ENCODE measurements at places on chromosomes 2 and 18.

DNA sequence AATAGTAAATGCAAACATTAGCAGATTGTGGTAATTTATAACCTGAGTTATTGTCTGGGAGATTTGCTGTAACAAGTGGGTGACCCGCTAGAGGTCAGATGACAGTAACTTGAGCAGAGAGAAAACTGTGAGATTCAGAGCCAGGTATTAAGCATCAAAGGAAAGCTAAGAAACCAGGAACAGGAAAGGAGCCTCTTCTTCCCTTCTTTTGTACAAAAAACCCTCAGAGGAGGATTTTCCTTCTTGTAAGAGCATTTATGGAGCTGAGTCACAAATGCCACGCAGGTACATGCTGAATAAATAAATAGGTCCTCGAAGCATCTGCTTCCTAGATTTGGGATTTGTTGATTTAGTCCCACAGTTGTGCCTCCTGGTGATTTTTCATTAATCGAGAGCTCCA is 146.5 kb downstream of the SH3BP4 start:
- no peak for DNase-seq

GRCh38 chr18:52572036-52573000 is 232.3 kb downstream of the DCC start:
- no peak for DNase-seq

DNA sequence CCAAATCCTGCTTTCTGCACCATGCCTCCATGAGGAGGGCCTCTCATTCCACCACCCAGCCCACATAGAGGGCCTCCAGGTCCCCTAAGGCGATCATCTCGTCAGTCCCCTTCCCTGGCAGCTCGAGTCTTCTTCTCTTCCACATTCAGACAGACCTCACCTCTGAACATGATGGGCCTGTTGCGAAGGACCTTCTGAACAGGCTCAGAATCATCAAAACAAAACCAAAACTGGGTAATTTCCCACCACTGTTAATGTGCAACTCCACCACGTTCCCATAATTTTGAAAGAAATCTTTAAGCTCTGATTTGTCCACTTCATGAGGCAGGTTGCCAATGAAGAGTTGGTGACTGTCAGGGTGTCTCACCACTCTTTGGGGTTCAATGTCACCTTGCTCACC is 20.4 kb downstream of the ZRANB3 start:
- no peak for DNase-seq

GRCh38 chr2:97717613-97717995 is 4.2 kb downstream of the ZAP70 start:
- DNase-seq = no peak

DNA sequence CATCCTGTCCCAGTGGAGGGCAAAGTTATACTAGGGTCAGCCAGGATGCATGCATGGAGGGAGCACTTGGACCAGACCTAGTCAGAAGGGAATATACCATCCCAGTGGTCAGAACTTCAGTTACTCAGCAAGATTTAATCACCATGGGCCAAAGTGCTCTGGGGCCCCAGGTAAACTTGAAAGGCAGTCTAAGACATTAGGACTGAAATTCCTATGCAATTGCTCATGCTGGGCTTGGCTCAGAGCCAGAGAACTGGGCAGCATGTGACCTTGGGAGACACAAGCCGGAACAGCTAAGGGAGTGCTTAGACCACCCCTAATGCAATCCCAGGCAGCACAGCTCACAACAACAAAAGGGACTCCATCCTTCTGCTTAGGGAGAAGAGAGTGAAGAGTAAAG is 401.3 kb downstream of the KCNJ3 start:
- DNase-seq = peak; percentile 1

GRCh38 chr2:80530442-80531064 is 226.0 kb upstream of the LRRTM1 start:
- no peak for DNase-seq

DNA sequence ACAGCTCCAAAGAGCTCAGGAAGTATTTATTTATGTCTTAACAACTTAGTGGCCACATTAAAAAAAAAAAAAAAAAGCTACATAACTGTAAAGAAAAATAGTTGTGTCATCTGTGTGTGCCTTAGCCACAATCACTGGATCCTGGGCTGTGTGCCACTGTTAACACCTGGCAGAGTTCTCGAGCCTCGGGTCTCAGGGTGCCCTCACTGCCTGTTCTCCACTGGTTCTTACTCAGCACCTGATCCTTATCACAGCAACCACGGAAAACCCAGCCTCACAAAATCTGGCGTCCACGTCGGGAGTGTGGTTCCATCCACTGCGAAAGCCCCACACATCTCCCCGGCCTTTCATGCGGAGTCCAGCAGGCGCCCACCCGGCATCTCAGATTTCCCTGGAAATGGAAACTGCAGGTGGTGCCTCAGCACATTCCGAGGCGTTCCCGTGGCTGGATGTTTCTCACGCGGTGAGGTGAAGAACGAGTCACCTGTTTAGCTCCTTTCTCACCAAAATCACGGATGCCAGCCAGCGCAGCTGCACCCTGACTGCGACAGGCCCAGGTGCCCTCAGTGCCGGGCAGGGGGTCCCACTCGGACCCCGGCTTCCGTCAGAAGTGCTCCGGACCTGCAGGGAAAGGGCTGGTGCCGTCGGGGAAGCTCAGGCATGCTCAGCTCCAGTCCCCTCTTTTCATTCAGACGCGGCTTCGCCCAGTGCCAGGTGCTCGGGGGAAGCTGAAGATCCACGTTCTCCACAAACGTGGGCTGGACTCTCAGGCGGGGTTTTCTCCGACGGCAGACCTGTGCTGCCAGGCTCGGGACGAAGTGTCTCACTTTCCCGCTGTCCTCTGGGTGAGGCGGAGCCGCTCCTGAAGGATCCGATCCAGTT is 198.7 kb upstream of the SALL3 start:
- no peak for DNase-seq

DNA sequence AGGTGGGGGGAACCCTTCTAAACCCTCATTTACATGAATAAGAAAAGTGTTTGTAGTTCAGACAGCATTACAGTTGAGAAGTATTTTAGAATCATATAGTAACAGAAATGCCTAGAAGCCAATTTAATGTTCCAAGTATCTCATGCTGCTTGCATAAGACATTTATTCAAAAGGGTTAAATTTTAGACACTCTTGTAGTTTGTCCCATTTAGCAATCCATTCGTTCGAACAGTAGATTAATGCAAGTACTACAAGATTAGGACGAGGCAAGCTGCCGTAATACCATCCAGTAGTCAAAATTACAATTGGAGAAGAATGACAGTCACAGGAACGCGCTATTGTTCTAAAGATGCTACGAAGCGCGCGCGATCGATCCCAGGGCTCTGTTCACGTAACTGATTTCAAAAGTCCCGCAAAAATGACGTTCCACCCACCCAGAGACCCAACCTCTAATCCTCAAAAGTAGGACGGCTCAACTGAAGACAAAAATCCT is 1.2 kb downstream of the TMEM237 start:
- DNase-seq = no peak

- DNase-seq = peak; percentile 76
Observed at GRCh38 chr2:229980431-229981184, 58.3 kb downstream of the FBXO36 start.

GRCh38 chr2:45892425-45892745 is 240.9 kb downstream of the PRKCE start:
- no peak for DNase-seq

DNA sequence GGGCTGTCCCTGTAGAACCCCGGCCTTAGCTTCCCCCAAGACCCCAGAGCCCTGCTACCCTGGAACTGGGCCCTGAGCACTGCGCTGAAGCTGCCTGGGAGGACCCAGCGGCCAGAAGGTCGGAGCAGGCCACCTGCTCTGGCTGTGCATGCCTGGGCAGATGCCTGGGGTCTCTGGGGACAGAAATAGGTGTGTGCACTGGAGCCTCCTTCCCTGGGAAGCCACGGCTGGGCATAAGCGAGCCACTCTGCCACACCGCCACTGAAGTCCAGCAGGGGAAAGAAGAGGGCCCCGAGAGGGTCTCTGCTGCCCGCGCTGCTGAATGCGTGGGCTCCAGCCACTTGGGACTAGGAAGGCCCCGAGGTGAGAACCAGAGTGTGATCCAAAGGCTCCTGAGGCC is 6.7 kb downstream of the GBX2 start:
- DNase-seq = no peak

DNA sequence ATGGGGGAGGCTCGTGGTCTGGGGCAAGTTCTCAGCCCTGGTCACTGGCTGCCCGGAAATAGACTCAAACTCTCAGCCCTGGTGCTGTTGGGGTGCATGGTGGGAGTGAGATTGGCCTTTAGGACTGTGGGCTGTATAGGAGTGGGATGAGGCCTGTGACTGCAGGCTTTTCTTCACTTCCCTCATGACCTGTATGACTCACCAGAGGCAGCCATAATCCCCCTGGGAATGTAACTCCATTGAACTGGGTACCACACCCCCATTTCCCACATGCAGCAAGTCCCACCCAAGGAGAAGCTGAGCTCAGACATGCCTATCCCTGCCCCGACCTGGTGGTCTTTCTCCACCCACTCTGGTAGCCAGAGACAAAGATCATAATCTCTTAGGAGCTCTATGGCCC is 177.7 kb upstream of the OSR1 start:
- DNase-seq = peak; percentile 35

DNA sequence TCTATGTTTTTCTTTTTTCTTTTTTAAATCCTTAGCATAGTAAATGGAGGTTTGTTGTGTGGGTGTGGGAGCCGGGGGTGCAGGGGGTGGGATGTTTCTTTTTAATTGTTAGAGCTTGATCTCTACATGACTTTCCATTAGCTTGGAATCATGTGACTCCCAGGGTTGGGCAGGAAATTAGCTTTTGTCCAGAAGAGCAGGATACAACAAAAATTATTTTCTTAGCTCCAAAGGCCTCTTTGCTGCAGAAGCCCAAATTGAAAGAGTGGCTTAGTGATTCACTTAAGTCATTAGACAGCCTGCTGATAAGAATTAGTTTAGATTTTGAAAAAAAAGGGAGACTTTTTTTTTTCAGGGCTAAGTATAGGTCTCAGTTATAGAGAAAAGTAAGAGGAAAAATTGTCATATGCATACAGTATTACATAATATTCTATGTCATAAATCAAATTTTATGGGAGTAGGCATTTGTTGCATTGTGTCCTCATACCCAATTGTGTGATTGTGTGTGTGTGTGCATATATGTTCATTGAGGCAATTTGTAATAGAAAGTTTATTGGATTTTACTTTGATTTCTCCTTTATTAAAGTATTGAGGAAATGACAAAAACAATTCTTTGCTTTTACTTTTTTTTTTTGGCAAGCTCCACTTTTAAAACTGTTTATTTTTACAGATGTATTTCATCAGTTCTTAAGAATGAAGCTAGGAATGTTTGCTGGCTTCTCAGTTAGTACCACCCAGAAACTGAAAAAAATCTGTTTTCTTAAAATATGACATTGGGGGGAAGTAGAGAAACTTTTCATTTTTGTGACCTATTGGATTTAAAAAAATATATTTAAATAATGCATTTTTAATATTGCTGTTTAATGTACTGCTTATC is 47.4 kb downstream of the TSPYL6 start:
- DNase-seq = peak; percentile 9

GRCh38 chr18:10353791-10354190 is 100.6 kb upstream of the APCDD1 start:
- DNase-seq = peak; percentile 9

DNA sequence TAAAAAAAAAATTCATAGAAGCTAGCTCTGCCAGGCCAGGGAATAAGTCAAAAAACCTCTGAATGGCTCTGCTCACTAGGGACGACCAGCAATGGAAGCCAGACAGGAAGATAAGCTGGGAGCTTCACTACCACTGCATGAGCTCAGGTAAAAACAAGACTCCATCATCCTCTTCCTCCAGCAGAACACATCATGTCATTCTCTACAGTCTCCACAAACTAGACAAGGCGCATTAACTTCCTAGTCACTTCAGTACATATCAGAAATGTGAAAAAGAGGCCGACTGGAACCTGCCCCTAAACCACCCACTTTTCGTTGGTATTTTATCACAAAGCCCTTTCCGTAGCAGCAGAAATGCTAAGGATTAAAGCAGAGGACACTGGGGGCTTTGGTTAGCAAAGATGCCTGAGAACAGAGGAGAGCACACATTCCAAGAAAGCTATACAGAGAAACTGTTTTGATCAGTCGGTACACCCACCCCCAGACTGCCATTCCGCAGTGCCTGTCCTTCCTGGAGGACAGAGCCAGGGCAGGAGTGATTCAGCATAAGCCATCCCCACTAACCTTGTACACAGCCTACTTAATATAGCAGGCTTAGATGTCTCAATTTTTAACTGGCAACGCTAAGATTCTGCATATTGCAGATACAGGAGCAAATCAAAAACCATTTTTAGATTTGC is 53.4 kb downstream of the AAK1 start:
- peak; percentile 9 for DNase-seq

DNA sequence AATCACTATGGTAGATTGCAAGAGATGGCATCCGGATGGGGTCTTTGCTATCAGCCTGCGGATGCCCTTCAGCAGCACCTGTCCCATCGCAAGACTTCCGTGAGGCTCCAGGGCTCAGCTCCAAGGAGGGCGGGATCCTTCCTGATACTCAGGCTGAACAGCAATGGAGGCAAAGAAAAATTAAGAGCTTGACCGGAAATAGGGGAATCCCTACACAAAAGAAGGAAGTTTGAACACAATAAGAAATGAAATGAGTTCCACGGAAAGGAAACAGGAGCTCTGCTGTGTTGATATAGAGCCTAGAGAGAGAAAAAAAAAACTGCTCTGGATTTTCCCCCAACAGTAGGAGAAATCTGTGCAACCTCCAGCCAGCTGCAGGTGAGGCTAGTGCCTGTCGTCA is 91.9 kb downstream of the ARL4C start:
- no peak for DNase-seq

DNA sequence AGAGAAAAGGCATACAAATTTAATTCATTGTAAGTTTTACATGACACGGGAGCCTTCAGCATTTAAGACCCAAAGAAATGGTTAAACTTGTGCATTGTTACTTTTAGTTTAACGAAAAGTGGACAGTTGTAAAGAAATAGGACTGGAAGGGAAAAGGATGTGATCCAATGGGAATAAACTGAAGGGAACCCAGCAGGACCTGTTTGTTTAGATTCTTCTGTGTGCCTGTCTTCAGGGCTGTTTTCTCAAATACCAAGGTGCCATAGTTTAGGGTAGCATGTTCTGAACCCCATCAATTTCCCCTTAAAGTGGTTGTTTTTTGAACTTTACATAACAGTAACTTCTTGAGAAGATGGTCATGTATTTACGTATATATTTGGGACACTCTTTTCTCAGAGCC is 30.3 kb upstream of the CABLES1 start:
- DNase-seq = no peak
